ENCODE measurements at places on chromosomes 16 and 17. TPM values are rescaled to one million over a fixed set of nuclear protein-coding genes. Genes with fewer than 3 reads are reported as not detected.
A peak's percentile ranks its signal among the peaks of the same experiment; 100 is the strongest.

SPNS3 gene
- not detected for total RNA-seq

DNAH17 gene
- total RNA-seq: 0.45 TPM

CIBAR2 gene
- total RNA-seq: not detected

RGS11 gene
- 7.0 TPM for total RNA-seq

KRTAP1-1 gene
- total RNA-seq: not detected

KRTAP17-1 gene
- total RNA-seq: not detected

PPY gene
- not detected for total RNA-seq

- no peaks in the 10 kb centered on the region for H3K36me3 ChIP-seq
- H3K4me3 ChIP-seq: no peak overlapping the region
- no peaks in the 10 kb centered on the region for H3K27me3 ChIP-seq
- no peak overlapping the region for H3K27ac ChIP-seq
Measured at GRCh38 chr17:44522883-44523671, 19.9 kb upstream of the GPATCH8 start.

GRCh38 chr16:88286301-88286923 is 96.3 kb upstream of the ZNF469 start:
- no peak for DNase-seq
- no peaks in the 10 kb centered on the region for H3K27me3 ChIP-seq
- H3K27ac ChIP-seq: no peak overlapping the region
- H3K4me1 ChIP-seq: peaks cover 10% of the 10 kb centered on the region
- no peak overlapping the region for H3K4me3 ChIP-seq
- no peaks in the 10 kb centered on the region for H3K36me3 ChIP-seq

DNA sequence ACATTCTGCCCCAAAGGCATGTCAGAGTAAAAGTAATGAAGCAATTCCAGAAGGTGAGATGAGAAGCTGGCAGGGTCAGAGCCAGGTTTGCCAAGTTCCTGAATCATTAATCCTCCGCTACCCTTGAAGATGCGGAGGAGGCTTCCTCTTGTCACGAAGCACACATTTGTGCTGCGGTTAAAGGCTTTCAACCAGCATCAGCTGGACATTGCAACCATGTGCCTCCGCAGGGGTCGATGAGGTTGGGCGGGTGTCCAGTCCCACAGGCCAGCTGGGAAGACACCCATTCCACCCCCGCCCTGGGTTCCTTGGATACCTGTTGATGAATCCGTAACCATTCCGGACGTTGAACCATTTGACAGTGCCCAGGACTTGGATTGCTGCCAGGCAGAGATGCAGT is 1.3 kb downstream of the YBX2 start:
- no peaks in the 10 kb centered on the region for H3K27me3 ChIP-seq
- no peak overlapping the region for H3K27ac ChIP-seq
- no peak overlapping the region for H3K4me3 ChIP-seq

GRCh38 chr17:57649731-57650484 is 95.2 kb downstream of the CCDC182 start:
- peaks cover 18% of the 10 kb centered on the region for H3K36me3 ChIP-seq
- no peak overlapping the region for H3K27ac ChIP-seq
- no peaks in the 10 kb centered on the region for H3K27me3 ChIP-seq
- DNase-seq: no peak
- no peaks in the 10 kb centered on the region for H3K4me1 ChIP-seq

GRCh38 chr17:70857351-70857750 is 688.0 kb downstream of the KCNJ2 start:
- H3K36me3 ChIP-seq: no peaks in the 10 kb centered on the region
- no peak overlapping the region for H3K4me3 ChIP-seq
- peaks cover 4% of the 10 kb centered on the region for H3K4me1 ChIP-seq
- DNase-seq: no peak
- H3K27ac ChIP-seq: no peak overlapping the region
- H3K27me3 ChIP-seq: no peaks in the 10 kb centered on the region

- H3K27me3 ChIP-seq: no peaks in the 10 kb centered on the region
- H3K27ac ChIP-seq: no peak overlapping the region
- peak; percentile 11 for DNase-seq
- no peak overlapping the region for H3K4me3 ChIP-seq
- H3K4me1 ChIP-seq: no peaks in the 10 kb centered on the region
- no peaks in the 10 kb centered on the region for H3K36me3 ChIP-seq
Measured at GRCh38 chr17:35404360-35404759, 27.9 kb downstream of the SLFN12 start.

DNA sequence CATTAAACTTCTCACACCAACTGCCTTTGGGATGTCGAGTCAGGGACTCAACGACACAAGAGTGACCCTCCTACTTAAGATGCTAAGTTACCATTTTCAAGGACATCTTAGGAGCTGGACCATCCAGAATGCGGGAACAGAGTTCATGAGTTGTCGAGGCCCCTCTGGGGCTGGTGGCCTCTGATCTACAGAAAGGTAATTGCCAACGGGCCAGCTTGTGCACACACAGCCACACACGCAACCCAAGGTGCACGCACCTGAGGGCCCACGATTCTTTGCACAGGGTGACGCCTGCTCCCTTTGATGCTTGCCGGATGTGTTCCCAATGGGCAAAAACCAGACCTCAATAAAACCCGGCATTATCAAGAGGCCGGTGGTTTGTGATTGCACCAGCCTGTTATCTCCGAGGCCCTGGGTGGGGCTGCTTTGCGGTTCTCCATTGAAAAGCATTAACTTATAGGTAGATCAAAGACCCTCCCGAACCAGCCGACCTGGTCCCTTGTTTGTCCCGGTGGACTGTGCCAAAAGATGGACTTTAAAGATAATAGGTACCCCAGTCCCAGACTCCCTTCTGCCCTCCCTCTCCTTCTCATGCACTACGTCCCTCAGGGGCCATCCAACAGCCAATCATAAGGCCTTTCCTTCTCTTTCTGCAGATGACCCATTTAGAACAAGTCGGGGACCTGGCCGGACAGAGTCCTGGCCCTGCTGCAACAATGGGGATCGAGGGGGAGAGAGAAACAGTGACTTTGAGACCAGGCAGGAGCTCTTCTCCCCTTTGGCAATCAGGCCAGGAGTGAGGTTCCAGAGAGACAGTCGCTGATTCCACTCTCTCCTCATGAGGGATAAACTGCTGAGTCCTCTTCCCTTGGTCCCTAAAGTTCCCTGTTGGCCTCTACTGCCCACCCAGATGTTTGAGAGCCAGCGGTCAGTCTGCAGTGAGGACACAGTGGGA is 292.5 kb downstream of the SOX9 start:
- no peaks in the 10 kb centered on the region for H3K36me3 ChIP-seq
- H3K4me3 ChIP-seq: no peak overlapping the region
- no peak overlapping the region for H3K27ac ChIP-seq

GRCh38 chr16:70289229-70290094 is at the start of gene AARS1:
AARS1 (minus strand) TSS chr16:70289506; CDS start chr16:70282763, 6,743 bp downstream.
- peaks cover 13% of the 10 kb centered on the region for H3K36me3 ChIP-seq
- peak within 1 kb of the TSS; percentile 70 for H3K4me3 ChIP-seq
- DNase-seq: peak; percentile 96
- peak within 1 kb of the TSS; percentile 97 for H3K27ac ChIP-seq
- H3K27me3 ChIP-seq: no peaks in the 10 kb centered on the region
- H3K4me1 ChIP-seq: peaks cover 11% of the 10 kb centered on the region

DNA sequence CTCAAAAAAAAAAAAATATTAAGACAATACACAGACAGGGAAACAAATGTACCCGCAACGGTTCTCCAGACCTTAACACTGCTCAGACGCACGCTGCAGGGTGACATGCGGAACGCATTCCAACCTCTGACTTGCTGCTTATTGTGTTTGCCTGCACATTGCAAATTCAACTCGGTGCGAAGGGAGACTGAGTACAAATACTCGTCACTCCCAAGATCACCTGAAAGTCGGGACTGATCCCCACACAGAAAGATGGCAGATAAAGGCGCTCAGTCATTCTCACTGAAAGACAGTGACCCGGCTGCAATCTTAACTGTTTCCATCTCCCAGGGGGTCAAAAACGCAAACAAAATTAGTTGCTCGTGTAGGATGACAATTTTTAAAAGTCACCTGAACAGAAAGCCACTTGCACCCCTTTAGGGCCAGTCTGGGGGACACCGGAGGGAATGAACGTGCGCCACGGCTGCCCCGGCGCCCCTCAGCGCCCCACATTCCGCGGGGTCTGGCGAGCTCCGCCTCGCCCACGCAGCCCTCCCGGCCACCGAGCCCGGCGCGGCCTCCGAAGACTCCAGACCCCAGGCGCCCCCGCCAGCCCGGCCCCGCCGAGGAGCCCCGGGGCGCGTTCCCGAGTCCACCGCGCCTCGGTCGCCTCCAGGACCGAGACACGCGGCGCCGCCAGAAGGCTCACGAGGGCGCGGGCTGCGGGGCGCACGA is 589 bp downstream of the CLCN7 start:
- DNase-seq: peak; percentile 29
- H3K36me3 ChIP-seq: no peaks in the 10 kb centered on the region
- peak overlapping the region; percentile 93 for H3K27ac ChIP-seq
- peaks cover 45% of the 10 kb centered on the region for H3K4me1 ChIP-seq
- H3K4me3 ChIP-seq: peak overlapping the region; percentile 96

DNA sequence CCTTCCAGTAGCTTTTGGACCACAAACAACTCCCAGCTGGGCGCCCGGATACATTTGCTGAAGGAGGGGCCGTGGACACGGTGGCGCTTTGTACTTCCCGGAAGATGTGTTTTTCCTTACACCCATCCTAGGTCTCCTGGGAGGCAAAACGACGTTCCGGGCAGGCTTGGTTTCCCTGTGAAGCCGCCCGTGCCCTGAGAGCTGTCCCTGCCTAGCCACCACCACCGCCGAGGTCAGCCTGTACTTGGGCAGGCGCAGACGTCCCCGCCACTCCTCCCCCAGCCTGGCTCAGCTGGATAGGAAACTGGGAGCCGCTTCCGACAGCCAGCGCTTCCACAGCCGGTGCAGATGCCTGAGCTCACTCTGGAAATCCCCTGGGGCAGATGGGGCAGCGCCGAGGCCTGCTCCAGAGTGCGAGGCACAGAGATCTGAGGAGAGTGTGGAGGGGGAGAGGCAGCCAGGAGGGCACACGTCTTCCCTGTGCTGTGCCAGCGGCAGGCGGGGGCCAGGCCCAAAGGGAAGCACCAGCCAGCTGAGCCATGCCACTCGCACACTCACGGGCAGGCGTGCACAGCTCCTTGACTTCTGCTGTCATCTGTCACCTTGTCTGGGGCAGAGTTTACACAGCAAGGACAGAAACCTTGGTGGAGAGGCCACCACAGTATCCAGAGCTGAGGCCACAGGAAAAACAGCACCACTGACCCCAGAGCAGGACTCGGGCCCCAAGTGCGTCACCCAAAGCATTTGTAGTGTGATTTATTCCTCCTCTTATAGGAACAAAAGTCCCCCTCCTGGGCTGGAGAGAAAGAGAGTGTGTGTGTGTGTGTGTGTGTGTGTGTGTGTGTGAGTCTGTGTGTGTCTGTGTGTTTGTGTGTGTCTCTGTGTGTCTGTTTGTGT is 3.0 kb downstream of the RHBDF2 start:
- peak; percentile 89 for DNase-seq
- H3K36me3 ChIP-seq: no peaks in the 10 kb centered on the region
- peaks cover 71% of the 10 kb centered on the region for H3K4me1 ChIP-seq
- H3K27me3 ChIP-seq: no peaks in the 10 kb centered on the region
- peak overlapping the region; percentile 87 for H3K27ac ChIP-seq
- peak overlapping the region; percentile 12 for H3K4me3 ChIP-seq

GRCh38 chr17:17605083-17605728 is 13.7 kb upstream of the PEMT start:
- H3K27ac ChIP-seq: no peak overlapping the region
- H3K27me3 ChIP-seq: no peaks in the 10 kb centered on the region
- DNase-seq: no peak
- H3K4me3 ChIP-seq: no peak overlapping the region
- H3K4me1 ChIP-seq: no peaks in the 10 kb centered on the region
- H3K36me3 ChIP-seq: no peaks in the 10 kb centered on the region

GRCh38 chr17:19263641-19264051 is 26.5 kb downstream of the EPN2 start:
- no peak for DNase-seq
- no peaks in the 10 kb centered on the region for H3K27me3 ChIP-seq
- peak overlapping the region; percentile 3 for H3K27ac ChIP-seq
- no peaks in the 10 kb centered on the region for H3K36me3 ChIP-seq
- no peak overlapping the region for H3K4me3 ChIP-seq
